ENCODE measurements at places on chromosomes 6 and 20.
A peak's percentile ranks its signal among the peaks of the same experiment; 100 is the strongest.

DNA sequence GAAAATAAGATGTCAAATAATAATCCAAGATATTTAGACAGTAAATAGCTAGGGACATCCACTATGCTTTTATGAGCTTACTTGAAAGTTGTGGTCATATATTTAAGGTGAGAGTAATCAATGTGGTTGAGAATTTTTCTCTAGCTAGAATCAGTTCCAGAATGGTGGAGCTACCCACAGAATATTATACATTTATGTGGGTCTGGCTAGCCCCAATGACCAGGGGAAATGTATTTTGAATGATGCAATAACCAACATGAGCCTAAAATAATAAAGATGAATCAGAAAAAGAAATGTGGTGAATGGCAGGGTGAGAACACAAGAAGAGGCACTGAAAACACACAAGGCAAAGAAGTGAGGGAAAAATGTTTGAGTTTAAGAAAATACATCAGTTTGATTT, 325.7 kb downstream of the TBC1D32 start:
- no peak for DNase-seq

DNA sequence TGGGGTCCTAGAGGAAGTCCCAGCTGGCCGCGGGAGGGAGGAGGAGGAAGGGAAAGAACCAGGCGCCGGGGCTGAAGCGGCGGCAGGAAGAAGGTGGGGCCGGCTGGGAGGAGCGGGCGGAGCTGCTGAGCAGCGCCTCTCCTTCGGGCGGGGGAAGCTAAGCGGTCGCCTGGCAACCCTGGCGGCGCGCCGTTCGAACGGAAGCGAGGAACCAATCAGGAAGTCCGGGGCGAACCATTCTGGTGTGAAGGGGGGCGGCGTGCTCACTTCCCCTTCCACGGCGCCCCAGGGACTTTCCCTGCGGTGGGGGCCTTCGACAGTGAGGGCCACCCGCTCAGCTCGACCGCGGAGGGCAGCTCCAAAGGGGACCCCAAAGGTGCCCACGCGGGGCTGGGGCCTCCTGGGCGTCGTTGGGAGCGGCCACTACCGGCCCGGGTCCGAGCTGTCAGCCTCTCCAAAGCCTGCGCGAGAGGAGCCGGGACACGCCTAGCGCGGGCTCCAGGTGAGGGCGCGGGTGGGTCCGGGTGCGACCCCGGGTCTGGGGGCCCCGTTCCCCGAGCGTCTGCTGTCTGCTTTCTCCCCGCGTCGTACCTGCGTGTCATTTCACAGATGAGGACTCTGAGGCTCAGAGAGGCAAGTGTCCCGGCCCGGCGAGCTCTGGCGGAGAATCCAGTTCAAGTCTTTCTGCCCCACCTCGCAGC, at the start of gene FAM110A:
Gene FAM110A (plus strand): TSS at position 266 of the 701 bp plus-strand sequence. CDS start 11,090 bp downstream, outside the sequence.
- DNase-seq, result peak; percentile 85

GRCh38 chr6:71406865-71407860, 118.6 kb downstream of the OGFRL1 start:
- DNase-seq, result no peak

GRCh38 chr20:35196313-35196712, 24.4 kb downstream of the PROCR start:
- no peak for DNase-seq

- no peak for DNase-seq
Measured at GRCh38 chr6:121333196-121333595, 1.1 kb downstream of the TBC1D32 start.

DNA sequence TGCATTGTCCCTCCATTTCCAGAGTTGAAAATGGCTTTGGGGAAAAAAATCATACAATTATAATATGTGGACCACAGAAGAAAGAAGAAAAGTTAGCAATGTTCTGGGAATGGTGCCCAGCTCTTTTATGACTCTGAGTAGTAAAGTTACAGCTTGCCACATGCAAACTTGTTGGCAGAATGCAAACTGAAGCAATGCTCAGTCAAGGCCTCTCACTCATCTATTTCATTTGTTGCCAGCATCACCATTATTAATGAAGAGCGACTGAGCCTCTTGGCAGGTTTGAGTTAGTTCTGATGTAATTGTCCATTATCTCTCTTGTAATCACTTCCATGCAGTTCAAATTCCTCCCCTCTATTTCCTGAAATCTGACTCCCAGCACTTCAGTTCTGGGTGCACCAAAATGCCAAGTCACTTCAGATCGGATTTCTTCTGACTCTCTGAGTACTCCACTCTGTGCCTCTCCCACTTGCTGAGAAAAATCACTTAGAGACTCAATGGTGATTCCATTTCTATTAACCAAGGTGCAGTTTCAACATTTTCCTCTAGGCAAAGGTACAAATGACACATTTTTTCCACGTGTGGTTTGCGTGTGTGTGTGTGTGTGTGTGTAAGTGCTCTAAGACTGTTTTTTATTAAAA, 154.4 kb upstream of the STMND1 start:
- DNase-seq, result no peak

All from globus pallidus (tissue), 1 donor.